Psoas muscle (tissue), 8 donors: ENCODE measurements at places on chromosomes 7 and 10. TPM values are rescaled to one million over a fixed set of nuclear protein-coding genes. Genes with fewer than 3 reads are reported as not detected.

The GPC2 gene
- total RNA-seq, result 0.16 TPM

The OLAH gene
- total RNA-seq, result not detected

The WNT2 gene
- total RNA-seq, result not detected

The ACSL5 gene
- 3.6 TPM for total RNA-seq

The CFAP46 gene
- total RNA-seq, result 20.4 TPM
